ENCODE measurements at places on chromosomes 12 and 14.

GRCh38 chr14:54104601-54105145 is 148.0 kb upstream of the BMP4 start:
- no peak for DNase-seq

GRCh38 chr12:123522164-123522563 is 11.4 kb downstream of the RILPL1 start:
- no peak for DNase-seq

GRCh38 chr12:64450711-64451486 is 1.0 kb upstream of the TBK1 start:
- DNase-seq, result no peak

- DNase-seq, result no peak
These were observed 105.6 kb downstream of the DAAM1 start for GRCh38 chr14:59293935-59294661.

DNA sequence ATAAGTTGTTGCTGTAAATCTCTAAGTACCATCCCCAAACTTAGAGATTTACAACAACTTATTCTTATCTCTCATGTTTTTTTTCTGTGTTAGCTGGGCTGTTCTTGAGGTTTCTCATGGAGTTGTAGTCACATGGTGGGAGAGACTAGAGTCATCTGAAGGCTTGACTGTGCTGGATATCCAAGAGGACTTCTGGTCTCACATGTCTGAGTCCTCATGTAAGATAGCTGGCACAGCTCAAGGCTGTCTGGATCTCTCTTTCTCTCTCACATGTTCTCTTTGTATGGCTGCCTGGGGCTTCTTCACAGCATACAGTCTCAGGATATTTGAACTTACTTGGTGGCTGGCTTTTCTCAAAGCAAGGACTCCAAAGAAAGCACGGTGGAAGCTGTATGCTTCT is 63.8 kb downstream of the DACT1 start:
- no peak for DNase-seq

GRCh38 chr14:71448431-71449315 is 483.6 kb upstream of the RGS6 start:
- DNase-seq, result no peak

- DNase-seq, result no peak
These were observed 58.1 kb upstream of the GRIP1 start for GRCh38 chr12:66736931-66737330.

DNA sequence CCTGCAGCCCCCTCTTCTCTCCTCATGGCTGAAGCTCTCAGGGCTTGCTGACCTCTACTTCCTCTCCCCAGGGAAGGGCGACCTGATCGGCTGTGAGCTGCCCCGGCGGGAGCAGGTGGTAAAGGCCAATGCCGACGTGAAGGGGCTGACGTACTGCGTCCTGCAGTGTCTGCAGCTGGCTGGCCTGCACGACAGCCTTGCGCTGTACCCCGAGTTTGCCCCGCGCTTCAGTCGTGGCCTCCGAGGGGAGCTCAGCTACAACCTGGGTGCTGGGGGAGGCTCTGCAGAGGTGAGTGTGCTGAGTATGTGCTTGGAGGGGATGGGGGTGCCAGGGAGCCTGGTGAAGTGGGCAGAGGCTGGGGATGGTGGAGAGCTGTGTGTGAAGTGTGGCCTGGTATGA is 13.7 kb downstream of the MCRS1 start:
- no peak for DNase-seq

- DNase-seq, result no peak
These were observed 263.4 kb downstream of the CCDC91 start for GRCh38 chr12:28453686-28454085.

- DNase-seq, result no peak
These were observed 1.6 kb downstream of the GMPR2 start for GRCh38 chr14:24234095-24235005.

- DNase-seq, result no peak
These were observed 362.6 kb downstream of the LRIG3 start for GRCh38 chr12:58557661-58558060.

GRCh38 chr14:99846808-99847207 is 53.6 kb downstream of the EML1 start:
- no peak for DNase-seq

GRCh38 chr14:28653521-28653920 is 113.1 kb upstream of the FOXG1 start:
- DNase-seq, result no peak

GRCh38 chr12:8630131-8630530 is 17.5 kb upstream of the AICDA start:
- DNase-seq, result no peak

DNA sequence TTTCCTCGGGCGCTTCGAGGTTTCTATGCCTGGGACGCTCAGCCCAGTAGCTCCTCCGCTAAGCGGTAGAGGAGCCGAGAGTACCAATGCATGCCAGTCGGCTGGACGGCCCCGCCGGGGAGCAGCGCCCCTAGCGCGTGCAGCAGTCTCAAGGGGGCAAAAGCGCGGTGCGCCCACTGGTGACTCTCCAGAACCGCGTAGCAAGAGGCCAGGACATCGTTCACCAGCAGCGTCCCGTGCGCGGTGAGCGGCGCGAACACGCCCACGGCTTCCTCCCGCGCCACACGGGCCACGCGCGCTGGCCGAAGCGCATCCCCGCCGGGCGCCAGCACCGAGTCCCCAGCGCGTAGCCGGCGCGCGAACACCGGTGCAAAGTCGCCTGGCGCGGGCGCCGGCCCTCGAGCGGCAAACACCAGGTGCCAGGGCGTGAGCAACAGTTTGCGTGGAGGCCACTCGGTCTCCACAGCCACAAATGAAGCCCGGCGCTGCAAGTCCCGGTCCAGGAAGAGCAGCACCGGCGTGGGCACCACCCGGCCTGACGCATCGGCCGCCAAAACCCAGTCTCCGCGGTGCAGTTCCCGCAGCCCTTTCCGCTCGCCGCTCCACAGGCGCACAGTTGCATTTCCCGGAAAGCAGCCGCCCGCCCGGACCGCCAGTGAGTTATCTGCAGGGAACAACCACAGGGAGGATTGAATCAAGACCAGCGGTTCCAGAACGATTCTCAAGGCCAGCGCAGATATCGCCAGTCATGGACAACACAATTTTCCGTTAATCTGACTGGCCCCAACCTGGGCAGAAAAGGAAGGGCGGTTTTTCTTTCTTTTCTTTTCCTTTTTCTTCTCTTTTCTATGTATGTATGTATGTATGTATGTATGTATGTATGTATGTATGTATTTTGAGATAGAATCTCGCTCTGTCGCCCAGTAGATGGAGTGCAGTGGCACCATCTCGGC is 4.5 kb downstream of the DHH start:
- peak; percentile 57 for DNase-seq

GRCh38 chr14:50388256-50388931 is 8.3 kb downstream of the CDKL1 start:
- DNase-seq, result no peak

GRCh38 chr12:111635524-111635923 is 36.4 kb upstream of the ATXN2 start:
- no peak for DNase-seq

GRCh38 chr12:18998343-18999261 is 130.9 kb upstream of the PLEKHA5 start:
- peak; percentile 69 for DNase-seq

DNA sequence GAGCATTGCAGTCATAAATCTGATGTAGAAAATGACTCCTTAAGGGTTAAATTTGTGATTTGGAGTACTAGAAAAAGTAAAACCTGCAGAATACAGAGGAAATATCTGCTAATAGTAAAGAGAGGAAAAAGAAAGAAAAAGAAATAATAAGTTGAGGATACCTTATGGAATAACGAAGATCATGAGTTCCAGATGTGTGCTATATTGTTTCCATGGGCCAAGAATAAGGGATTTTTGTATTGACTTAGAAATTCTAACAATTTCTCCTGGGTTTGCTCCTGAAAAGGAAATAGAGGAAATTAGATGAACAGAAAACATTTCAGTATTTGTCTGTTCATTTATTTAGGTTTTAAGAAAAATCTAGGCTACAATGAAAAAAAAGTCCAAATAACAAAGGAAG is 115.3 kb downstream of the ALG10B start:
- DNase-seq, result no peak

- DNase-seq, result no peak
These were observed 32.9 kb downstream of the ADIPOR2 start for GRCh38 chr12:1723721-1724120.

DNA sequence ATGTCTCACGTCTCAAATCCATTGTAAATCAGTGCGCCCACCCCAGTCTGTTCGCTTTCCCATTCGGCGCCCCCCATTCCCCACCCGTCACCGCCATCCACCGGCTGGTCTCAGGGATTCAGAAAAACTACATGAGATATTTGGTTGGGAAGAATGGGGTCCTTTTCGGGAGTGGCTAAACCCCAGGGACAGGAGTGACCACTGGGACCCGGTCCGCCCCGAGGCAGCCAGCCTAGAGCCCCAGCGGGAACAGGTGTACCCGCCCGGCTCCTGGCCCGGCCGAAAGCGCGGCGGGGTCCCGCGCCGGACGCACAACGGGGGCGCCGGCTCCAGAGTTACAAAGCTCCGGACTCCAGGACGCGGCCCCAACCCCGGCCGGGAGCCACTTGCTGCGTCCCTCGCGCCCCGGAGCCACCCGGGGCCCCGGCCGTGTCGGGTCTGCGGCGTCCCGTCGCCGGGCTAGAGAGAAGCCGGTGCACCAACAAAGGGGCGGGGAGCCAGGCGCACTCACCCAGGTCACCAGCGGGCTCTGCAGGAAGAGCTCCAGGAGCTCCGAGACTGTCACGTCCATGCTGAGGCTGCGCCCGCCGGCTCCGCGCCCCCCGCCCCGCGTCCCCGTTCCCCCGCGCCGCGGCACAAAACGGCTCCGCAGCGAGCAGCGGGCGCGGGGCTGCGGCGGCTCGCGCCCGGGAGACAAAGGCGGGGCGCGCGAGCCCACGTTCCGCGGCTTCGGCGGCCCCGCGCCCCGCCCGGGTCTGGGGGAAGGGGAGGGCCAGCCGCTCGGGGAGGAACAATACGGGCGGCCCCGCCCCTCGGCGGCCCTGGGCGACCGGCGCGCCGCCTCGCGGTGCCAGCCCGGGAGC is at the start of gene CCDC88C:
Gene CCDC88C, minus strand, starts transcription at position 701 of the 863 bp plus-strand sequence. Its CDS starts 130 bp downstream, at position 571.
- DNase-seq, result no peak

- DNase-seq, result peak; percentile 46
These were observed 78.4 kb downstream of the NRXN3 start for GRCh38 chr14:78248501-78249090.

GRCh38 chr14:65482757-65483438 is 70.4 kb downstream of the FUT8 start:
- no peak for DNase-seq

GRCh38 chr12:112924986-112925385 is 13.3 kb upstream of the OAS3 start:
- DNase-seq, result no peak

DNA sequence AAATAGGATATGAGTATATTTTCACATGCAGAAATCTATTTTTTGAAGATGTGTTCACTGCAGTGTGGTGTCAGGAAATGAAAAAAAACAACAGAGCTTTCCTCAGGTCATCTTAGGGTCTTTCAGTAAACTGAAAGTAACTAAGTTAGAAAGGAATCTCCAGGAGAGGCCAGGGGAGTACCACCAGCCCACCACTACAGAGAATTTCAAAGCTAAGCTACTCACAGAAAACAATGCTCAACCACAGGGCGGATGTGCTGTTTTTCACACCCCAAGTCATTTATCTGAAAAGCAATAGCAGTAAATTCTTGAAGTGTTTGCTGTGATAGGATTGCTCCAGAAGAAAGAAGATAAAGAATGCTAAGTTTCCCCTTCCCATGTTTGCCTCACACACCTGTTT is 79.0 kb downstream of the IFNG start:
- DNase-seq, result no peak

DNA sequence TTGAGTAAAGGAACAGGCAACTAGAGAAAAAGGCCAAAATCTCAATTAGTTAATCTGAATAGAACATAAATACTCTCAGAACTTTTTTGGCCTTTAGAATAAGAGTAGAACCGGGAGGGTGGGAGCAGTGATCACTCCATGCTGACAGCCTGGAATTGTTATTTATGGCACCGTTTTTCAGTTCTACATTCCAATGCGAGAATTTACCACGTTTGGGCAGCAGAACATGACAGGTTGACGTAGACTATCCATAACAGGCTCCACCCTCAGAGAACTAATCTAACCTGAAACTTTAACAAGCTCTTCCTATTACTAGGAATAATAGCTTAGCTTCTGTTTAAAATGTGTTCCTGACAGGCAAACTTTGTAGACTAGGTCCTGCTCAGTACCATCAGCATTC is 379.1 kb downstream of the SEC23A start:
- DNase-seq, result no peak

DNA sequence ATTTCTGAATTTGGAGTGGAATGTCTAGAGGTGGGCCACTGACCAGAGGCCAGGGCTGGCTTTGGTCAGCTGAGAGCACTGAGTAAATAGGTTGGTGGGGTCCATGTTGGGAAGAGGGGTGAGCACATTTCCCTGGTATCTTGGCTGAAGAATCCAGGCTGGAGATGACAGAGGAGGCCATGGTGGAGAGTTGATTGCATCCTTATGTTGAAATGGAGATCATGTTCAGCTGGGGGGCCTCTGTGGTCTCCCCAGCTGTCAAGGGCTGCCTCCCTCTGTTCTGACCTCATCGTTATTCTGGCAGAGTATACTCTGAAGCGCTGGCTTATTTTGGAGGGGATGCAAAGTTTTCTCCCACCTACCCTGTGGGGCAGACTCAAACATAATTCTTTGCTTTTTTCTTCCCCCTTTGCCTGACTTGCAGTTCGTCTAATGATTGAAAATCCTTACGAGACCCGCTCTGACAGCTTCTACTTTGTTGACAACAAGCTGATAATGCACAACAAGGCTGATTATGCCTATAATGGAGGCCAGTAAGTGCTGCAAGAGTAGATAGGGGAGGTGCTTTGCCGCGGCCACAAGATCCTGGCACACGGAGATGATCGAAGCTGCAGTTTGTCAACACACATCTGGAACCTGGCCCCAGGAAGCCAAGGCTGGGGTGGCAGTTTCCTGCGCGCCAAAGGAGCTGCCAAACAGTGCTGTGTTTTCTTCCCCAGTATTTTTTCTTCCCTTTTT is 6.0 kb upstream of the ACADS start:
- DNase-seq, result no peak
